H9 (cell line): ENCODE measurements at places on chromosomes 4 and X. TPM values are rescaled to one million over a fixed set of nuclear protein-coding genes. Genes with fewer than 3 reads are reported as not detected.

Gene UGT2B17
- not detected in 2 replicates for total RNA-seq

Gene RIBC1
- 1.0 and 1.2 TPM in 2 replicates for total RNA-seq

Gene FGG
- not detected in 2 replicates for total RNA-seq

Gene SPATA4
- not detected in 2 replicates for total RNA-seq

Gene PHEX
- 0.11 and 0.15 TPM in 2 replicates for total RNA-seq

Gene MAOB
- 1.1 and 1.4 TPM in 2 replicates for total RNA-seq

Gene TEX11
- 0.22 and 0.24 TPM in 2 replicates for total RNA-seq

Gene C4orf46
- 19.6 and 22.0 TPM in 2 replicates for total RNA-seq

Gene PRMT9
- 10.0 and 10.5 TPM in 2 replicates for total RNA-seq

Gene TXK
- 0.39 TPM in 1 of 2 replicates, not detected in the other for total RNA-seq

Gene EDNRA
- 0.75 and 1.6 TPM in 2 replicates for total RNA-seq

Gene CENPVL2
- total RNA-seq = 2.8 TPM in 2 replicates

Gene SMIM31
- not detected in 2 replicates for total RNA-seq

Gene ATP1B4
- total RNA-seq = not detected in 2 replicates

Gene PSAPL1
- 0.04 TPM in 1 of 2 replicates, not detected in the other for total RNA-seq

Gene GYPA
- not detected in 2 replicates for total RNA-seq

Gene F8
- 3.1 and 3.4 TPM in 2 replicates for total RNA-seq

Gene FAM9B
- total RNA-seq = not detected in 2 replicates

Gene FAM9C
- 0.09 TPM in 1 of 2 replicates, not detected in the other for total RNA-seq

Gene SHOX
- total RNA-seq = 0.18 and 0.24 TPM in 2 replicates

Gene SORBS2
- 8.8 and 9.7 TPM in 2 replicates for total RNA-seq

Gene IL15
- 0.39 and 0.61 TPM in 2 replicates for total RNA-seq

Gene PPBP
- 0.33 TPM in 1 of 2 replicates, not detected in the other for total RNA-seq

Gene BOD1L1
- total RNA-seq = 32.7 and 37.8 TPM in 2 replicates

Gene FGB
- not detected in 2 replicates for total RNA-seq

Gene TEX13B
- total RNA-seq = 0.18 and 0.42 TPM in 2 replicates

Gene DUX4
- not detected in 2 replicates for total RNA-seq

Gene PWWP3B
- 0.13 and 0.26 TPM in 2 replicates for total RNA-seq
